Stimulated activated CD4-positive, alpha-beta T cell treated with anti-CD3 and anti-CD28 coated beads, Interleukin-2, amount 100 ng/mL, for 24 hours (primary cell): ENCODE measurements at places on chromosomes 11 and 22.

DNA sequence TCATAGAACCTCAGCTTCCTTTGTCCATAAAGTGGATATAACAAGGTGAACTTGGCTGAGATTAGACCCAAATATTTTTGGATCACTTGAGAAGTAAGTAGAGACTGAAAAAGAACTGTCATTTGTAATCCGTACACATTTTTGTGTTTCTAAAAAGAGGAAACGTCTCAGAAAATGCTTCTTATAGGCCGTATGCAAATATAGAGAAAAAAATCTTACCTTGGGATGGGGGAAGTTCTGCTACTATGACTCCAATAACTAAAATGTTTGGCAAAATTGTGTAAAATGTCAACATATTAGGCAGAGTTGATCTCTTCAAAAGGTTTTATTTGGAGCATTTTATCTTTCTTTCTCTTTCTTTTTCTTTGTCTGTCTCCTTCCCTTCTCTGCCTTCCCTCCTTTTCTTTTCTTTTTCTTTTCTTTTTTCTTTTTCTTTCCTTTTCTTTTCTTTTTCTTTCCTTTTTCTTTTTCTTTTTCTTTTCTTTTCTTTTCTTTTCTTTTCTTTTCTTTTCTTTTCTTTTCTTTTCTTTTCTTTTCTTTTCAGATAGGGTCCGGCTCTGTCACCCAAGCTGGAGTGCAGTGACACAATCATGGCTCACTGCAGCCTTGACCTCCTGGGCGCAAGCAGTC is 48.2 kb downstream of the ADM start:
- DNase-seq, result no peak

DNA sequence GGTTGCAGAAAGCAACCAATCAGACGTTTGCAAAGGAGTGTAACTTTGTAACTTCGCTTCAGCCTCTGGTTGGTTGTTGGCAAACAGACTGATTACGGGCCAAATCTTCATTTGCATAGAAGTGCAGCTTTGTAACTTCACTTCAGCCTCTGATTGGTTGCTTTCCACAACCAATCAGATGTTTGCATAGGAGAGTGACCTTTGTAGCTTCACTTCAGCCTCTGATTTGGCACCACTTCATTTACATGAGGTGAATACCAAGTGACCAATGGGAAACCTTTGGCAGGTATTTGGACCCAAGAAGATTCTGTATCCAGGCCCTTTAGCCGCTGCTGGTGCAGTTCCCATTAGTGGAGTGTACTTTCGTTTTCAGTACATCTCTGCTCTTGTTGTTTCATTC is 16.0 kb downstream of the USP47 start:
- no peak for DNase-seq

GRCh38 chr11:118005224-118006152 is 19.3 kb downstream of the IL10RA start:
- no peak for DNase-seq

- DNase-seq, result no peak
These were observed 2.5 kb downstream of the KRTAP5-4 start for GRCh38 chr11:1619449-1619848.

DNA sequence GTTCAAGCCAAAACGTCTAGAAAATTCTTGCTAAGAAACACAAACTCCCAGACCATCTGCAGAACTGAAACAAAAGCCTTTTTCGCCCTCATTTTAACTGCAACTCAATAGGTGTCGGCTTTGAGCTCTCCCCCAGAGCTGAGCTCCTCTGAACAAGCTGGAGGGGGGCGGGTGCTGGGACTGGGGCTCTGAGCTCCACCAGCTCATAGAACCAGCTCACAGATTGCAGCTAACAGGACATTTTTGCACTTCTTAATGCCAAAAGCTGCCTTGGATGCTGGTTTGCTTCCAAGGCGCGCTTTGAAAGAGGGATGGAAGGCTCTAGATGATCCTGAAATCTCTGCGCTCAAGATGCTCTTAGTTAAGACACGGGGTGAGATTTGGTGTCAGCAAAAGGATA is 6.0 kb upstream of the YWHAH start:
- no peak for DNase-seq

GRCh38 chr22:27588915-27589314 is 212.6 kb downstream of the MN1 start:
- no peak for DNase-seq
